PC-9 (cell line): ENCODE measurements at places on chromosomes 1 and 21. TPM values are rescaled to one million over a fixed set of nuclear protein-coding genes. Genes with fewer than 3 reads are reported as not detected.

Gene HRNR
- not detected in 2 replicates for total RNA-seq

- DNase-seq, result peak; percentile 48
These were observed 22.6 kb downstream of the AK4 start for GRCh38 chr1:65170511-65171142.

DNA sequence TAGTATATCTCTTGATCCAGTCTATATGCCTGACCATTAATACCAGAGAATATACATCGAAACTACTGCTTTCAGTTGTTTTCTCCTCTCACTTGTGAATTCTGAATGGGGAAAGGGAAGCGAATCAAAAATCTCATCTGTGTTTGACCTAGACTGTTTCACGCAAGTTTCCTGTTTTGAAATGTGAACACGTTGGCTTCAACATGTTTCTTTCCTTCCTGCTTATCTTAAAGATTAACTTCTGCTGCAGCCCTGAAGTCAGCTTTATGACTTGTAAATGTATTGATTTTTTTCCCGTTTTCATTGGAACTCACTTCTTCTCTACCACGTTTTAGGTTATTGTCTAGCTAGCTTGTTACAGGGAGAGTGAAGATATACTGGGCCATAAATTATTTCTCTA is 49.9 kb downstream of the SNX27 start:
- DNase-seq, result no peak

- DNase-seq, result no peak
These were observed 329.2 kb upstream of the C1orf87 start for GRCh38 chr1:60402816-60403215.
